Left ventricle myocardium inferior (tissue), 1 donor: ENCODE measurements at places on chromosomes 12 and 14. TPM values are rescaled to one million over a fixed set of nuclear protein-coding genes. Genes with fewer than 3 reads are reported as not detected.

DNA sequence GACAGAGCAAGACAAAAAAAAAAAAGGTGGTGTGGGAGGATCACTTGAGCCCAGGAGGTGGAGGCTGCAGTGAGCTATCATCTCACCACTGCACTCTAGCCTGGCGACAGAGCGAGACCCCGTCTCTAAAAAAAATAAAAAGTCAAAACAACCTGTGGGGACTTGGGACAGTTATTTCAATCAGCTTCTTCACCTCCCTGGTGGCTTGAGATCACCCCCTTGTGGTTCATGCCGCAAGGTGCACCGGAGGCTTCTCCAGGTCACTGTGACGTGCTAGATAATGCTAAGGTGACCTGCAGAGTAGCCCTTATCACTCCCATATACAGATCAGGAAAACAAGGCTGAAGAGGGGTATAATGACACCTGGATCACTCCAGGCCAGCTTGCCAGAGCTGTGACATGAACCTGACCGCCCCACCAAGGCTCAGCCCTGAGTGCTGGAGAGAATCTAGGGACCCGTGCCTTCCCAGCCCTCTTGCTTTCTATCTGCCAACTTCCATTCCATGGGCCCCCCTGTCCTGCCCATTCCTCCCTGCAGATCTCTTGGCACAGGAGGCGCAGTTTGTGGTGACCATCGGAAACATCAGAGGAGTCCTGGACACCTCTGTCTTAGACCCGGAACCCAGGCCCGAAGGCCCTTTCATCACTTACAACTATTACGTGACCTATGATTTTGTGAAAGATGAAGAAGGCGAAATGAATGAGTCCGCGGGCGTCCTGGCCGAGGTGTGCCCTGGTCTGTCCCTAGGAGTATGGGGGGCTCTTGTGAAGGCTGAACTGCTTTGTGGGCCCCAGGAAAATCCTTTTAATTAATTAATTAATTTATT lies 8.1 kb downstream of the LRRC43 start:
- peaks cover 19% of the 10 kb centered on the region for H3K27me3 ChIP-seq
- H3K36me3 ChIP-seq: no peaks in the 10 kb centered on the region
- H3K4me3 ChIP-seq: no peak overlapping the region
- DNase-seq: peak; percentile 48
- no peaks in the 10 kb centered on the region for H3K4me1 ChIP-seq

- DNase-seq: no peak
- H3K27ac ChIP-seq: no peak overlapping the region
- no peak overlapping the region for H3K4me3 ChIP-seq
Measured at GRCh38 chr14:97543221-97543620, 746.0 kb downstream of the VRK1 start.

GRCh38 chr12:103829092-103829491 lies 11.9 kb downstream of the NT5DC3 start:
- no peak overlapping the region for H3K27ac ChIP-seq
- H3K4me3 ChIP-seq: no peak overlapping the region
- H3K27me3 ChIP-seq: no peaks in the 10 kb centered on the region
- H3K36me3 ChIP-seq: no peaks in the 10 kb centered on the region
- H3K4me1 ChIP-seq: no peaks in the 10 kb centered on the region

DNA sequence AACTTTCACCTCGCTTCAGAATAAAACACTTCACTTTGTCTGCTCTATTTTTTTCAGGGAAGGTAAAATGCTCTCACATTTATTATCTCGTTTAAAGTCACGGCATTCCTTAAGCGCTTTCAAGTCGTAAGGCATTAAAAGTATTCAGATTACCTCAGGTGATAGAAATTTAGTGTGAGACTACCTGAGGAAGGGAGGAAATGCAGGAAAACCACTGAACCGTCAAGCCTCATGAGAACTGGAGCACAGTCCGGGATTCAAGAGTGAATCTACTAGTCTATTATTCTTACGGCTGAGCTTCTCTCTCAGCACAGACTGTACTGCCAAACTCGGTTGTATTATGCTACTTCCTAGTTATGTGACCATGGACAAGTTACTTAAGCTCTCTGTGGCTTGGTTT lies 8.3 kb upstream of the PPFIBP1 start:
- peak overlapping the region; percentile 29 for H3K27ac ChIP-seq
- no peaks in the 10 kb centered on the region for H3K36me3 ChIP-seq
- no peak overlapping the region for H3K4me3 ChIP-seq

DNA sequence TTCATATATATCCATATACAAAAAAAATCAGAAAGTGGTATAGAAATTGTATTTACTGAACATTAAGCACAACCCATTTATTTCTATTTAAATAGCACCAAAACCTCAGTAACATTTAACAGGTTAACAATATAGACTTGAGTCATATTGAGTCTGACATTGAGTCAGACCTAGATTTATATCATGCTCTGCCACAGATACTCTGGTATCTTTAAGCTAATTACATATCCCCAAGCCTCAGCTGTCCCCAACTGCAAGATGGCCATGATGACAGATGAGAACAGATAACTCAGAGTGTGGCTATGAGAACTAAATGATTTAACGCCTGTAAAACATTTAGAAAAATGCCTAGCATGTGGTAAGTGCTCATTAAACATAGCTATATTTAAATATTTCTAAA lies 40.3 kb downstream of the IFNG start:
- no peak overlapping the region for H3K27ac ChIP-seq
- H3K27me3 ChIP-seq: no peaks in the 10 kb centered on the region
- H3K4me1 ChIP-seq: no peaks in the 10 kb centered on the region
- H3K4me3 ChIP-seq: no peak overlapping the region
- DNase-seq: no peak

GRCh38 chr14:104506461-104507253 lies 72.9 kb upstream of the C14orf180 start:
- DNase-seq: no peak
- no peak overlapping the region for H3K4me3 ChIP-seq

Gene PIP4P1
- 19.7 TPM for total RNA-seq

Gene DNAH10
- total RNA-seq: not detected

Gene SLC5A8
- not detected for total RNA-seq
